Epithelial cell of prostate (primary cell): ENCODE measurements at places on chromosomes 7 and 10.

GRCh38 chr10:89283936-89284475 is 17.8 kb upstream of the IFIT2 start:
- DNase-seq, result no peak

DNA sequence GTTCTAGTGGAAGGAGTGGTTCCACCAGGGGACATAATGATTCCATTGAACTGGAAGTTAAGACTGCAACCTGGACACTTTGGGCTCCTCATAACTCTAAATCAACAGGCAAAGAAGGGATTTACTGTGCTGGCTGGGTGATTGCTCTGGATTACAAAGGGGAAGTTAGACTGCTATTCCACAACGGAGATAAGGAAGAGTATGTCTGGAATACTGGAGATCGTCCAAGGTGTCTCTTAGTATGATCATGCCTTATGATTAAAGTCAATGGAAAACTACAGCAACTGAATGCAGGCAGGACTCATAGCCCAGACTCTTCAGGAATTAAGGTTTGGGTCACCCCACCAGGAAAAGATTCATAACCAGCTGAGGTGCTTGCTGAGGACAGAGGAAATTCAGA is 310.6 kb upstream of the MGMT start:
- no peak for DNase-seq

GRCh38 chr10:33571616-33572015 is 237.1 kb upstream of the NRP1 start:
- peak; percentile 61 for DNase-seq

DNA sequence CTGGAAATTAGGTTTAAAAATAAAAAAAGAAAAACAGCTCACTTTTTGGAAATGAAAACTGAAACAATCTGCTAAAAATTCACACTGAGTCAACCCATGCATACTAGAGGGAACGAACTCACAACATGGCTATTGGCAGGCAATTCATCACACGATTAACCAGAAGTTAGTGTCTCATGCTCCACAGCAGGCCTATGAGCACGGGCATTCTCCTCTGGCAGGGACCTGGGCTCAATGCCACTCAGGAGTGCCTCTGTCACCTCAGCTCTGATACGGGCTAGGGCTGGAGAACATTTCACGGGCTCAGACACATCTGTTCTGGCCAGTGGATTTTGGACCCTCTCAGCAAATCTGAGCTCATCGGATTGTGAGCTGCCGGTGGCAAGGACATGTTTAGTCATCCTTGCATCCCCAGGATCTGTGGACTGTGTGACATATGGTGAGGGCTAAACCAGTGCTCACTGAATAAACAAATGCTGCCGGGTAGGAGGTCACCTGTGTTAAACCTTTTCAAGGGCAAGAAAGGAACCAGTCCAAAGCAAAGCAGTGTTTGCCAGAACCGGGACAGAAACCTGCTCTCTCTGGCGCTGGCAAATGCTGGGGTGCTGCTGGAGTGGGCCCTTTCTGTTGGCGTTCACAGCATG is 40.1 kb downstream of the POLR3A start:
- no peak for DNase-seq

- DNase-seq, result no peak
Observed at GRCh38 chr10:78664929-78665553, 403.7 kb upstream of the ZMIZ1 start.

GRCh38 chr10:76126607-76127527 is 695.4 kb downstream of the LRMDA start:
- no peak for DNase-seq

DNA sequence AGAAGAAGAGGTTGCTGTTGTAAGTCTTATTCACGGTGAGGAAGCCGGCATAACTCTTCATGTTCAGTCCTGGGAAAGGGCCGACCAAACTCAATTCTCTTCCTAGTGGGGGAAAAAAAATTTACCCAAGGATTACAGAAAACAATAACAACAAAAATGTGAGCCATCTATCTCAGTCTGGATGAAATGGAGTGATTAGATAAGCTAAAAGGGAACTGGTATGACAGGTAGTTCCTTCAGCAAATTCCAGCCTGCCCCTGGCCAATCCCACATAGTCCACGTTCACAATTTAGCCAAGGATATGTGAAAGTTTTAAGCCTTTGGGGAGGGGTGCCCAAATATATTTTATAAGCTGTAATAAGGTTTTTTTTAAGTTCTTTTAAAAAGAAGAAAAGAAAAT is 33.6 kb downstream of the CPVL start:
- no peak for DNase-seq

- DNase-seq, result no peak
Observed at GRCh38 chr10:24561453-24561852, 162.2 kb downstream of the ARHGAP21 start.

GRCh38 chr7:7251742-7252141 is 69.4 kb downstream of the C1GALT1 start:
- no peak for DNase-seq

- DNase-seq, result no peak
Observed at GRCh38 chr7:139358541-139359365, 941 bp upstream of the LUC7L2 start.
